ENCODE measurements at places on chromosomes 5 and 9.

DNA sequence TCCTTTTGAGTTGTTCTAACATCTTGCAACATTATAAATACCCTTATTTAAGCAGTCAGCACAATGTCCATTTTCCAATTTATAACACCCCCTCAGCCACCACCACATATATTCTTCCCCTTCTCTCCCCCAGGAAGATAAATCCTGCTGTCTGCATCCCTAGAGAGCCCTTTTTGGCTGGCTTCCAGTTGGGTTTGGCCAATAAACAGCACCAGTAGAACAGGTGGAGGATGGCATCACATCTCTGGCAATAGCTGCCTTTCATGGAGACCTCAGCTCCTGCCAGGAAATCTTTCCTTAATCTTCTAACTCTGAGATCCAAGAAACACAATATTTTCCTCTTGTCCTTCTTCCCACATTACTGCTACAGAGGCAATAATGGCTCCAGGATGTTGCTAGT is 53.7 kb downstream of the TRIM36 start:
- DNase-seq: no peak

DNA sequence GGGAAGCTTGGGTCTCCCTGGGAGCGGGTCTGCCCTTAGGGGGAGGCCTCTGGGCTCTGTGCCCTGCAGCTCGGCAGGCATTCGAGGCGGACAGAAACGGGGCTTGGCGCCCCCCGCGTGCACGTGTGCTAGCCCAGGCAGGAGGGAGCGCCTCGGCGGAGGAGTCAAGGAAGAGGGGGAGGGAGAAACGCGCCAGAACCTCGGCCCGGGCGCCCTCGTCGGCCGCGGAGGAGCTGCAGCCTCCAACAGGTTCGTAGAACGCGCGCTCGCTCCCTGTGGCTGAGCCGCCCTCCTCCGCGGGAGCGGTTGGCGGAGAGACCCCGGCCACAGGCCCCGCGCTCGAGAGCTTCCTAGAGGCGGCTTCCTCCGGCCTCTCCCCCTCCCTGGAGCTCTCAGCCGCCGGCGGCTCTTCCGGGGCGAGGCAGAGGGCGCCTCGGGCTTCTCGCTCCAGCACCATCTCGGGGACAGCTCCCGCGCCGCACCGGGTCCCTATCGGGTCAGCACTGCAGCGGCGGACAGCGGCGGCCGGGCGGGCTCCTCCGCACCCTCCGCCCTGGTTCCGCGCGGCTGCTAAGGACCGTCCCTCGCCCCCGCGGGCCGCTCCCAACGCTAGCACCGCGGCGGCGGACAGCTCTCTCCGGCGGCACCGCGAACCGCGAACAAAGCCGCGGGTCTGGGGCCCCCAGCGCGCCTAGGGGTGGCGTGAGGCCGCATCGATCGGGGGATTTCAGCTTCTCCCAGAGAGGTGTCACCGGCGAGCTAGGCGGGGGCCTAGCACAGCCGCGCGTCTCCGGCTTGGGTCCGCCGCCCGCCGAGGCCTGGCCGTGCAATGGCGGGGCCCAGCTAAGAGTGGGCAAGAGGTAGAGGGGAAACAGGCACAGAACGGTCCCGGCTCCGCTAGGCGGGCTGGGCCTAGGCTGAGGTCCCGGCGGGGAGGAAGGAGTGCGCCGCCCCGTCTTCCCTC is 74.6 kb upstream of the CPLX2 start:
- peak; percentile 88 for DNase-seq

DNA sequence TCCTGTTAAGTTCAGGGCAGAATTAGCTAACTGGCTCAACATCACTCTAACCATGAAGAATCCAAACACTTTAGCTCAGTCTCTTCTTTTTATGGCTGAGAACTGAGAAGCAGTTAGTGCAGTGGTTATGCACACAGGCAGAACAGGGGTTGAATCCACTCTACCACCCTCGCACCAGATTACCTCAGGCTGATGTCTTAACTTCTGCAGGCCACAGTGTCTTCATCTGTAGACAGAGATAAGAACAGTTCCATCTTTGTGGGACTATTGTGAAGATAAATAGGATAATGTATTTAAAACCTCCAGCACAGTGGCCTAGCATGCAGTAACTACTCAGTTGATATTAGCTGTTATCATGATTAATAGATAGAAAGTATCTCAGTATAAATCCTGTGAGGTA is 54.8 kb downstream of the FAM114A2 start:
- DNase-seq: no peak

DNA sequence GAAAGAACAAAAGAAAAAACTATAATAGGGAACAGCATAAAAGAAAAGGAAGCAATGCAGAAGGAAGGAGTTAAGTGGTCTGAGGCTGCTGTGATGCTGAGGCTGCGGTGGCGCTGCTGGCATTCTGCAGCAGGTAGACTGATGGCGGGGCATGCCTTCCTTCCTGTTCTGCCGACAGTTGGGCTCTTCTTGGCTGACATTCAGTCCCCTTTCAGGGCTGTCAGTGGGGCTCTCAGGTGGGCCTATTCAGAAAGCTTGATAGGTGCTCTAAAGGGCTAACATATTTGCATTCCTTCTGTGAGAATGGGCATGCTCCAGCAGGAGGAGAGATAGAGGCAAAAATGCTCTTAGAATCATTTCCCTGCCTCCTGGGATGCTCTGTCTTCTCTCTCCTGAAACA is 5.1 kb upstream of the CLINT1 start:
- DNase-seq: no peak

DNA sequence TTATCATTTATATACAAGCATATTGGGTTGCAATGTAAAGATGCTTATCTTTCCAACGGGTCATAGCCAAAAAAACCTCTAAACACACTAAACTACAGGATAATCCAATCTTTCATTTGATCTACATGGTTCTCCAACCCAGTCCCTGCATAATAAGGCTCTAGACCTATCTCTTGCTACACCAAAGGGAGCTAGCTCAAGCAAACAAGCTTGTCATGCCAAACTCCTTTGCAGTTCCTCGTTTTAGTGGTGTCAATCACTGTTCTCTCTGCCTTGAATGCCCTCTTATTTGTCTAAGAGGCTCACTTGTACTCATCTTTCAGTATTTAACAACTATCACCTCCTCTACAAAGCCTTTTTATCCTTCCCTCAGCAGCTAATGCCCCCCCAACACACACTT is 5.6 kb downstream of the HOMER1 start:
- DNase-seq: no peak
